ENCODE measurements at places on chromosomes 2 and 18.

DNA sequence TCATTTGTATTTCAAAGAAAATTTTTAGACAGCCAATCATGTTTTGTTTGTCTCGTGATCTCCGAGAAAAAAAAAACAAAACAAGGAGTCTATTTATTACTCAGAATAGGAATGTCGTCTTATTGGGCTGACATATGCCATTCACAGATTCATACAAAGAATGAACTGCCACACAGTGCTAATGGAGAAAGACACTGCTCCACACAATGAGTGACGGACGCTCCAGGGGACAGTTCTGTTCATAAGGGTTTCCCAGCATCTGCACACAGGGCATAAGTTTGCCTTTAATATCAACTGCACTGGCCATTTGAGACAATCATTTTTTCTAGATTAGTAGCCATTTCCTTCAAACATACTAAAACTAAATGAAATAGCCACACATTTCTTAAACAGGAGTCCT is 3.4 kb downstream of the SERTAD2 start:
- DNase-seq: no peak

- no peak for DNase-seq
Observed at GRCh38 chr2:238107525-238108422, 7.6 kb downstream of the ESPNL start.

DNA sequence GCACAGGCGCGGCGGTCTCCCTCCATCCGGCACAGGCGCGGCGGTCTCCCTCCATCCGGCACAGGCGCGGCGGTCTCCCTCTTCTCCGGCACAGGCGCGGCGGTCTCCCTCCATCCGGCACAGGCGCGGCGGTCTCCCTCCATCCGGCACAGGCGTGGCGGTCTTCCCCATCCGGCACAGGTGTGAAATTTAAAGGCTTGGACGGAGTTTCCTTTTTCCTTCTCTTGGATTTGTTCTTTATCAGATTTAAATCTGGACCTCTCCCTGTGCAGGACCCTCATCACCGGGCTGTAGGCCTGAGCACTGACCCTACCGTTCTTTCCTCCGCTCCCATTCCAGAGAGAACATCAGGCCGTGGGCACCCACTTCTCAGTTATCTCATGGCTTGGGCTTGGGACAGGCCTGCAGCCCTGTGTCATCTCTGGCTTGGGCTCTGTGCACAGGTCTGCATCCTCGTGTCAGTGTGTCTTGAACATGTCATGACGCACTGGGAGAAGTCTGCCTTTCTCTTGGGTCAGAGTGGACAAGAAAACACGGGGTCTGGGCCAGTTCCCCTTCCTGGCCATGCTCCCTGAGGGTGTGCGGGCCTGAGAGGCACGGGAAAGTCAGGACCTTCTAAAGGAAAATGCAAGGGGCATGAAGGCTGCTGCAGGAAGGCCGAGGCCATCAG is 53.9 kb upstream of the PXDN start:
- DNase-seq: no peak

DNA sequence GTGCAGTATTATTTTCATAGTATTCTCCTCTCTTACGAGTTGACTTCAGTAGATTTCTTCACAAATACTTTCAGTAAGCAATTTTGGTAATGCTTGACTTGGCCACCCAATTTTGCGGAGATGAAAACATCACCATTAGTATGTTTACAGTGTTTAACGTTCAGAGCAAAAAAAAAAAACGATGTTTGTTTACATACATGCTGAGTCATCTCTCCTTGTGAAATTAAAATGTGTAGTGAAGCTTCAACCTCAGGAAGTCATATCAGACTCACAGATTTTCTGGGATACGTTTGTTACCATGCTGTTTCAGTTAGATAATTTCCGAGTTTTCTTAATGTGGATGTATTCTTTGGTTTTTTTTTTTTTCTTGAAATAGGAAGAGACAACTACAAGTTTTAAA is 100.1 kb downstream of the CTNNA2 start:
- no peak for DNase-seq

DNA sequence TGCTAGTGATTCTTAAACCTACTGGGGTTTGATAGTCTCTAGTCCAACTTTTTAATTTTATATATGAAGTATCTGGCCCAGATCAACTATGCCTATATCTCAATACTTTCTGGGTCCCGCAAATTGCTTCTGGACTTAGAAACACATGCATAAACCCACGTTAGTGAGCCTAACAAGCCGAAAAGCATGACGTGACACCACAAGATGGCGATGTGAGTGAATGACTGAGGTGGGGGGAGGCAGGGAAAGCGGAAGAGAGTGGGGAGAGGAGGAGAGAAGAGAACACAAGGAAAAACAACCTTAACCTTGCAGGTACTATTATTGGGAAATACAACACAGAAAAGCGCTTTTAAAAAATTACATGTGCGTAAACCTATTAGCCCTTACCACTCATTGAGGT is 13.8 kb downstream of the PDIA6 start:
- no peak for DNase-seq

- DNase-seq: no peak
Observed at GRCh38 chr2:196165016-196165415, 6.4 kb downstream of the STK17B start.

DNA sequence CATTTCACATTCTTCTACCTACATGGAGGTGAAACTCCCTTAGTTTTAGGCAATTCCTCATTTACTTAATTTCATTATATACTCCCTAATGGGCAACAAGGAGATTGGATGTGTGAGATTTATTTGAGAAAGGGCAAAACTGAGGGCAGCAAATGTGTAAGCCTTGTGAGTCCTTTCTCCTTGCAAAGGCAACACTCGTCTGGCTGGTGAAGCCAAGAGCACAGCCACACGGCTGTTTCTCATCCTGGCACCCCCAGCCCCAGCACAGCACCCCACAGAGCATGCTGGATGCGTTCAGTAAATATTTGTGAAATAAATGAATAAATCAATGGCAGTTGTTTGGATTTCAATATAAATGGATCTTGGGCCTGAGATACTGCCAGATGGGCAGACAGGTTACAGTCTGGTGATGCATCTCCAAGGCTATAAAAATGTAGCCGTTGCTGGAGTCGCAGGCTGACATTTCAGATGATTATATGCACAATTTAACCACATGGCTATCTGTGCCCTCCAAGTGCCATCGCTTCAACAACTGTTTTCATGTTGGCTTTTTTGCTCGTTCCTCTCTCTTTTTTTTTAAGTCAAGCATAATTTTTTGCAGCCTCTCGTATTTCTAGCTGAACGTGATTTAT is 154.1 kb upstream of the REV1 start:
- DNase-seq: no peak

DNA sequence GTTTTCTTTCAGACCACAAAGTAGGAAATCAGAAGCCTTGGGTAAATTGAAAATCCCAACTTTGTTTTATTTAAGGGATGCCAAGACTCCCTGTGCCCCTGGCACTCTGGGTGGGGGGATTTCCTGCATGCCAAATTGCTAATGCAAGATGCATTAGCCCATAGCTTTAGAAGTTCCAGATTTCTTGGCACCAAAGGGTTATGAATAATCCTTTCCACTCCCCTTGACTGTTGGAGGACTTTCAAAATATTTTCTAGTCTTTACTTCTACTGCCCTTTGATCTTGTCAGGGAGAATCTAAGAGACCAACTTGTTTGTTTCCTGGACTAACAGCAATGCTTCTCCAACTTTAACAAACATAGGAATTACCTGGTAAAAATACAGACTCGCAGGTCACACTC is 81.8 kb upstream of the TGIF1 start:
- no peak for DNase-seq

DNA sequence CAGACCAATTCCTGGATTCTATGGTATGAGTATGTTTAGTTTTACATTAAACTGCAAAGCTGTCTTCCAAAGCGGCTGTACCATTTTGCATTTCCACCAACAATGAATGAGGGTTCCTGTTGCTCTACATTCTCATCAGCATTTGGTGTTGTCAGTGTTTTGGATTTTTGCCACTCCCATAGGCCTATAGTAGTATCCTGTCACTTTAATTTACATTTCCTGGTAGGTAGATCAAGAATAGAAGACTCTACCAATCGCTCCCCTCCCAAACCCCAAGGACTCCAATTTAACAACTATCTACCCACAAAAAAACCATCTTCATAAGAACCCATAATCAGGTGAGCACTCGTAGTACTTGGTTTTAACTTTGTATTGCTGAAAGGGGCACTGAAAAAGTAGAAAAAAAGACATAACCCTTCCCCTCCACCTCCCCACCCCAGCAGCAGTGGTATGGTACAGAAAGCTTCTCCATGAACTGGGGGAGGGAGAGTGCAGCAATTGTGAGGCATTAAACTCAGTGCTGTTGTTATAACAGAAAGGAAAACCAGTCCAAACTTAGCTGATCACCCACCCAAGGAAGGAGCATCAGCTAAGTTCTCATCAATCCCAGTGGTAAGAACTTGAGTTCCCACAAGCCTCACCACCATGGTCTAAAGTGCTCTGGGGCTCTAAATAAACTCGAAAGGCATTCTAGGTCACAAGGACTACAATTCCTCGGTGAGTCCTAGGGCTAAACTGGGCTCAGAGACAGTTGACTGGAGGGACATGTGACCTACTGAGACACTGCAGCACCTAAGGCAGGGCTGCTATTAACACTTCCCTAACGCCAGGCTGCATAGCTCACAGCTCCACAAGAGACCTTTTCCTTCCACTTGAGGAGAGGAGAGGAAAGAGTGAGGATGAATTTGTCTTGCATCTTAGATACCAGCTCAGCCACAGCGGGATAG is 35.5 kb upstream of the CYTIP start:
- DNase-seq: no peak

DNA sequence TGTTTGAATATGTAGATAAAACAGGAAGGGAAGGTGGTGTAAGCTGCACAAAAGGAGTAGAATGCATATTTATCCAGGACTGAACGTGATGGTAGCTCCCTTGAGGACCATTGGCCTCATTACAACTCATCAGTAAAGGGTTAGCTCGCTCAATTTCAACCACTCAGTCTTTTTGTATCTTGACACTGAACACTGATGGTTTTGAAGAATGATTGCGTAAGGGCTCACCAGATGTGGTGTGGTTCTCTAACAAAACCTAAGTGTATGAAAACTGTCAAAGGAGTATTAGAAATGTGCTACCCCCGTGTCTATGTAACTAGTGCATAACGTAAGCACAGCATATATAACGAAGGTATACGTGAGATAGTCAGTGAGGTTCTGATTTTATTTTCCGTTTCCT is 272.4 kb upstream of the THSD7B start:
- no peak for DNase-seq

DNA sequence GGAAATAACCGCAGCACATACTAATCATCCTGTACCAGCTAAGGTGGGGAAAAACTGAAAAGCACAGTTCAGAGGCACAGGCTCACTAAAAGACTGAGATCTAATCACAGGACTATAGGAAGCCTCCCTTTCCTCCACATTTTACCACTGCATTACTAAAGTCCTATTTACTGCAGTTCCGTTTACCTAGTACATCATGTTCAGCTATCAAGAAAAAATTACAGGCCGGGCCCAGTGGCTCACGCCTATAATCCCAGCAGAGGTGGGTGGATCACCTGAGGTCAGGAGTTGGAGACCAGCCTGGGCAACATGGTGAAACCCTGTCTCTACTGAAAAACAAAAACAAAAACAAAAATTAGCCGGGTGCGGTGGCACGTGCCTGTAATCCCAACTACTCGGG is 11.0 kb upstream of the NBEAL1 start:
- no peak for DNase-seq

GRCh38 chr18:35460736-35461161 is 37.0 kb downstream of the INO80C start:
- no peak for DNase-seq

GRCh38 chr2:56209701-56210100 is 25.9 kb downstream of the CCDC85A start:
- DNase-seq: no peak

DNA sequence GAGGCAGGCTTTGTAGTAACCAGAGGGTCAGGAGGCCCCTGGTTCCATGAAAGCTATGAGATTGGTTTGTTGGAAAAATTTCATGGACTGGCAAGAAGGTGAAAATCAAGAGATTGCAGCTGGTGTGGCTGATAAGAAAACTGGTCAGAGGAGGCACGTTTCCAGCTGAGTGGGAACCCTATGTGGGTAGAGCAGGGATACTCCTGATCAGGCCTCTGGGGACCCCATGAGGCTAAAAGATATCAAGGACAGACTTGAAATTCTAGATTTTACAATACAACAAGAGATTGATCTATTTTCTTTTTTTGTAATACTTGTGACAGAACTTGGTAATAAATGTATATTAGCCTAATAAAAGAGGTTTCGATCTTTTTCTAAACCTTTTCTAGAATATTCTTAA is 1615.1 kb downstream of the DPP10 start:
- no peak for DNase-seq

- no peak for DNase-seq
Observed at GRCh38 chr2:233929352-233930022, 12.3 kb downstream of the TRPM8 start.

DNA sequence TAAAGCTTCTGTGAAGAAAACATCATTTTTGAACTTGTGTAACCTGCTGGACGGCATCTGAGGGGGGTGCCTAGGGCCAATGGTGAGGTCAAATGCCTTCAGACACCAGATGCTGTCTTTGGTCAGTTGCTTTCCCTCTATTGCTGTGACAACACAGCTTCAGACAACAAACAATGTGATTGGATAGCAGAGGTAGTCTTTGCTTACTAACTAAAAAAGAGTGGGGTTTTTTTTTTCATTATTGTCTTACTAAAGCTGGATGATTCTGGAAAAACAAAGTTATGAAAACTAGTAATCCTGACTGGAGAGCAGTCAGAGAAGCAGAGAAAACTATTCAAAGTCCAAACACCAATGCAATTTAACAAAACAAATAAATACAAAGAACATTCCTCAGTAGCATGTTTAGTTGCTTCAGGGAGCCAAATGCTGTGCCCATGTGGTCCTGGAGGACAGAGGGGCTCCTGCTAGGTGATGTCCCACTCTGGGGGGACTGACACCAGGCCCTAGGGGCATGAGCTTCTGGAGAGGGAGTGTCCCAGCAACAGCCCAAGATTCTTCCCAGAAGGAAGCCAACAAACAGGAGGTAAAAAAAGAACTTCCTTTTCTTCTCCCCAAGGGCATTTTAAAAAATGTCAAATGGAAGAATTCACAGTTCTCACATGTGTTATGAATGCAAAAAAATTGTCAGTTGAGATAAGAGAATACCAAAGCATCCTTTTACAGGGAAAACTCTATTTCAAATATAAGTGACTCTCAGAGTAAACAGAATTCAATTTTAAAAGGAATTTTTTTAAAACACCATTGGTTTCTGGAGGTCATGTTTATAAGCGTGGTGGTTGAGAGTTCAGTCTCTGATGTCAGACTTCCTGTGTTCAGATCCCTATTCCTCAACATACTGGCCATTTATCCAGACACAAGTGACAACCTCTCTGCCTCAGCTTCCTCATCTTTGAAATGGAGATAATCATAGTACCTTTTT is 181.1 kb upstream of the PGAP1 start:
- no peak for DNase-seq

GRCh38 chr2:231197706-231198290 is 633 bp upstream of the ARMC9 start:
- DNase-seq: no peak

DNA sequence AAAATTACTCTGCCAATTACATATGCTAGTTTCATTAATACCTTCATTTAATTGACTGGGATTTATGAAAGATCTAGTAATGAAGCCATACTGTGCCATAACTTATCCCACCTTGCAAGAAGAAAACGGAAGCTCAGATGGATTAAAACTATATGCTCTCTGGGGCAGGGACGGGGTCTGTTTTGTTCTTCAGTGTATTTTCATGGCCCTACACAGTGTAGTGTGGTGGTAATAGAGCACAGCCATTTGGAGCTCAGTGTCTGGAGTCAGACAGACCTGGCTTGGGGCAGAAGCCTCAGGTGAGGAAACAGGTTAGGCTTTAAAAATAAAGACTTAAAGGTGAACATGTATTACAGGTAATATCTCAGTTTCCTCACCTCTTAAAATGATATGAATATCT is 62.3 kb downstream of the FIGN start:
- no peak for DNase-seq

- DNase-seq: no peak
Observed at GRCh38 chr2:214560176-214560575, 149.3 kb downstream of the VWC2L start.
